Effector CD4-positive, alpha-beta T cell (primary cell): ENCODE measurements at places on chromosomes 5 and 9.

DNA sequence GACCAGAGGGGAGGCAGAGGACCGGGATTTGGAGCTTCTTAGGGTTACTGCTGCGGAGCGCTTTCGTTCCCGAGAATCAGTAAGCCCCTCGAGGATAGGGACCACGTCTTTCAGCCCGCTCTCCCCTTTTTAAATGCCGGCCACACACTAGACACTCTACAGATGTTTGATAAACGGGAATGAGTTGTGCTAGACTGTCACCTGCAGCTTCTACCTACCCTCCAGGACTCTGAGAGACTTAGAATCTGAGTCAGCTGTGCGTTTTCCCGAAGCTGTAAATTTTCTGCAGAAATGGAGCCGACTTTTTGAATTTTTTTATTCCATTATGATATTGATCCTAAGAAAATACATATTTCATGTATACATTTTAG, 670 bp downstream of the CCDC171 start:
- no peak for DNase-seq

DNA sequence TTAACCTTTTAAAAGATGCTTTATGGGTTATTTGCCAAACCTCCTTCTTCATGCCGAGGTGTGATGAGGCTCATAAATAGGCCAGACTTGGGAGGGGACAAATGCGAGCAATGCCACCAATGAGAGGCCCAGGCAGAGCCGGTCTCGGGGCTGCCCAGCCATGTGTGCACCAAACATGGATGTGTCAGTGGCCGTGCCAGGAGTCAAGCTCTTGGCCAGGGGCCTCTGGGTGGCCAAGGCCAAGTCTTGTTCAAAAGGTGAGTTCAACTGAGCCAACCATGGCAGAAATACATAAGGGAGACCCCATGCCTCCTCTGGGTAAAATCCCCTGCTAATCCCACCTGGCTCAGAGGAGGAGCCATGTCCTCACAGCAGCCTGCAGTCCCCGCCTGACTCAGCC, 10.9 kb upstream of the LCN15 start:
- no peak for DNase-seq

DNA sequence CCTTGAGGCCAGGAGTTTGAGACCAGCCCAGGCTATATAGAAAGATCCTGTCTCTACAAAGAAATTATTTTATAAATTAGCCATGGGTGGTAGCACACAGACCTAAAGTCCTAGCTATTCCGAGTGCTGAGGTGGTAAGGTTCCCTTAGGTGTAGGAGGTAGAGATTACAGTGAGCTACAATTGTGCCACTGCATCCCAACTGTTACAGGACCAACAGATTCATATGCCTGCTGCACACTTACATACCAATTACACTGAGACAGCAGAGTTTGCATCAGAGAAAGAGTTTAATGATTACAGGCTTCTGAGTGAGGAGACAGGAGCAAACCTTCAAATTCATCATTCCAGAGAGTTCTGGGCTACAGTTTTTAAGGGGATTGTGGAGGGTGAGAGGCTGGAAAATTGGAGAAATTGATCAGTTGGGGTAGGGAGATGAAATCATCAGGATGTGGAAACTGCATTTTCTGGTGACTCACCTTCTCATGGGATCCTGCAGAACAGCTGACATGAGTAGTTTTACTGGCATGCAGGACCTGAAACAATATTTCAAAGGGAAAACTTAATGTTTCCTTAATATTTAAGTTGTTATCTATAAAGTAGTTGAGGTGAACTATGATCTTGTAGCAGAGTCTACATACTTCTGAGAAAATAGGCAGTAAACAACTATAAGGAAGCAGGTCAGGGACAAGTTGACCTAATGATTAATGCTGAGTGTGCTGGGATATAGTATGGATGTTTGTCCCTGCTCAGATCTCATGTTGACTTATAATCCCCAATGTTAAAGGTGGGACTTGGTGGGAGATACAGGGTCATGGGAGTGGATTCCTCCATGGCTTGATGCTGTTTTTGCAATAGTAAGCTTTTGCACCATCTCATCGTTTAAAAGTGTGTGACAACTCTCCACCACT, 54.7 kb downstream of the ANXA2R start:
- no peak for DNase-seq

GRCh38 chr9:131138676-131139075, 13.3 kb downstream of the NUP214 start:
- no peak for DNase-seq

- DNase-seq, result no peak
These were observed 268.4 kb downstream of the FAM170A start for GRCh38 chr5:119897537-119898370.

DNA sequence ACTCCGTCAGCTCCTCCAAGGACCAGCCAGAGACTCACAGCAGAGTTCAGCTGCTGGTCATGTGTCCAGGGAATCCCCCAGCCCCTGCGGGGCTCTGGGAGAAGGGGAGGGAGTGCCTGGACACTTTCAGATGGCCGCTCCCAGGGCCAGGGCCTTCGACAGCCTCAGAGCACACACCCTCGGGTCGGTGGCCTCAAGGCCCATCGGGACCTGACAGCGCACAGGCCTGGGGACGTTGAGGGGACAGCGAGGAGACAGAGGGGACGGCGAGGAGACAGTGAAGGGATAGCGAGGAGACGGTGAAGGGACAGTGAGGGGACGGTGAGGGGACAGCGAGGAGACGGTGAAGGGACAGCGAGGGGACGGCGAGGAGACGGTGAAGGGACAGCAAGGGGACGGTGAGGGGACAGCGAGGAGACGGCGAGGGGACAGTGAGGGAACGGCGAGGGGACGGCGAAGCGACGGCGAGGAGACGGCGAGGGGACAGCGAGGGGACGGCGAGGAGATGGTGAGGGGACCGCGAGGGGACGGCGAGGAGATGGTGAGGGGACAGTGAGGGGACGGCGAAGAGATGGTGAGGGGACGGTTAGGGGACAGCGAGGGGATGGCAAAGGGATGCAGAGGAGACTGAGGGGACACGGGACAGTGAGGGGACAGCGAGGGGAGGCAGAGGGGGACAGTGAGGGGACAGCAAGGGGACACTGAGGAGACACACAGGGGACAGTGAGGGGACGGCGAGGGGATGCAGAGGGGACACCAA, 47.3 kb downstream of the SLC12A7 start:
- no peak for DNase-seq

GRCh38 chr5:134070725-134071613, 43.5 kb upstream of the TCF7 start:
- DNase-seq, result no peak

DNA sequence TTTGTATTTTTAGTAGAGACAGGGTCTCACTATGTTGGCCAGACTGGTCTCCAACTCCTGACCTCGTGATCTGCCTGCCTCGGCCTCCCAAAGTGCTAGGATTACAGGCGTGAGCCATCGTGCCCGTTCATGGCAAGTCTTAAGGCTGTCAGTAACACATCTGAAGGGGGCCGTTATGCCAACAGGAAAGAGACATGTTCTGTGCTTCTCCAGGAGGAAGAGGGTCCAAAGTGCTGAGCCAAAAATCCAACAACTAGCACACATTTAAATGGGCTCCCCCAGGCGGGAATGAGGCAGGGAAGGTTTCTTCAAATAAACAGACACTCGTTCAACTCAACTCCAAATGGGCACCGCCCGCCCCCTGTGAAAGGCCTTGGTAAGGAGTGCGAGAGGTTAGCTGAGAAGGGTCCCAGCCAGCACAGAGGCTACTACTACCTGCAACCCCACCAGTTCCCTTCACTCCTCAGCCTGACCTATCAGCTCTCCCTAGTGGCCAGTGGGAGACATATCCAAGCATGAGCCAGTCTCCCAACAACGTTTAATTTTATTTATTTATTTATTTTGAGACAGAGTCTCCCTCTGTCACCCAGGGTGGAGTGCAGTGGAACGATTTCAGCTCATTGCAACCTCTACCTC, 84.1 kb upstream of the DMRT1 start:
- no peak for DNase-seq

DNA sequence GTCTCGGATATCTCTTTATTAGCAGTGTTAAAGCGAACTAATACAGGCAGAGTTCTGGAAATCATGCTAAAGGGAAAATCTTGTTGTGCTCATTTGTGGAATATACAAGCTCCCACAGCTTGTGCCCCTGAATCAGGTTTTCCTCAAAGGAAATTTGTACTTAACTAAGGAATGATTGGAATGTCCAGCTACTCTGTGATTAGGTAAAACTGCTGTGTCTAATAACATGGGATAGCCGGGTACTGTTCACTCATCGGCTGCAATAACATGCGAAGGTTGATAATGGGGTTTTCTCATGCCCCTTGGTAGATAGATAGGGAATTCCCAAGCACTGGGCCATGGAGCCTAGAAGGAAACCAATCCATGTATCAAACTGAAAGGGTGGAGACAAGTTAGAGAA, 306.7 kb downstream of the NR2F1-AS1 start:
- no peak for DNase-seq

DNA sequence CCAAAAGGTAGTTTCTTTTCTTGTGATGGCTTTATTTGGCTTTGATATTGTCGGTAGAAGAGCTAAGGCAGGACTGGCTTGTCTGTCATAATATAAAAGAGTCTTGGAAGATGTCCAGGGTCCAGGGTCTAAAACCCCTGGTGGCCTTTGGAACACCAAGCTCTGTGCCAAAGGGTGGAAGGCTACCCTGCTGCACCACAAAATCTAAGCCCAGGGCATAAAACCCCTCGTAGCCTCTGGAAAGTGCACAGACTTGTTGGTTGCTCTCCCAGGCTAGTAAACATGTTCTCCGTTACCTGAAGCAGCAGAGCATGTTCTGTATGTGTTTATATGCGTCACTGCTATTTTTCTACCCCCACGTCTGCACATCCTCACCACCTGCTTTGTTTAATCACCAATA, 75.5 kb downstream of the OSTF1 start:
- no peak for DNase-seq

GRCh38 chr5:14209222-14209822, 66.2 kb downstream of the TRIO start:
- no peak for DNase-seq

DNA sequence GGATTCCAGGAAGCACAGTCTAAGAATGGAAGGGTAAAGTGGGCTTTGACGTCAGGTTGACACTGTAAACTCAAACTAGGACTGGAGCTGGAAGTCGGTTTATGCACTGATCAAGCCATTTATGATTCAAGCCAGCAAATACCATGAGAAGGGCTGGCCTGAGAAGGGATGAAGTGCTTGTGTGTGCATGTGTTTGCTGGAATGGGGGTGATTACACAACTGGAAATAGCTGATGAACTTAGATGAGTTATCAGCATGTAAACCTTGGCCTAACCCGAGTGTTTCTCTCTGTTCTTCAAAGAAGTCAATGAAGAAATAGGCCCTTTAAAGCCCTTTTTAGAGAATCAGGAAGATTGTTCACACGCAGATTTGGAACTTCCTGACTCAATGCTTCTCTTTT, 287.6 kb downstream of the RFX3 start:
- no peak for DNase-seq

DNA sequence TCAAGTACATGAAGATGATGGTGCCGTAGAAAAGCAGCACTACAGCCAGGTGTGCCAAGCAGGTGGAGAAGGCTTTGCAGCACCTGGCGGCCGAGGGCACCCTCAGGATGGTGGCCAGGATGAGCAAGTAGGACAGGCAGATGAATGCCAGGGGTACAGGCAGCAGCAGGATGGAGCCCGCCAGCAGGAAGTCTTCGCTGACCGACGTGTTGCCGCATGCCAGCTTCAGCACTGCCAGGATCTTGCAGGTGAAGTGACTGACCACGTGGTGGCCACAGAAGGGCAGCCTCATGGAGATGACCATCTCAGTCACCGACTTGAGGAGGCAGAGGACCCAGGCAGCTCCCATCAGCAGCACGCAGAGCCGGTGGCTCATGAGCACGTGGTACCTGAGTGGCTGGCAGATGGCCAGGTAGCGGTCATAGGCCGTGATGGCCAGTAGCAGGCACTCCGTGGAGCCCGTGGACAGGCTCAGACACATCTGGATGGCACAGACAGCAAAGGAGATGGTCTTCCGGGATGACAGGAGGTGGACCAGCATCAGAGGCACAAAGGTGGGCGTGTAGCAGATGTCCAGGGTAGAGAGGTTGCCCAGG, 482 bp downstream of the OR13J1 start:
- no peak for DNase-seq

DNA sequence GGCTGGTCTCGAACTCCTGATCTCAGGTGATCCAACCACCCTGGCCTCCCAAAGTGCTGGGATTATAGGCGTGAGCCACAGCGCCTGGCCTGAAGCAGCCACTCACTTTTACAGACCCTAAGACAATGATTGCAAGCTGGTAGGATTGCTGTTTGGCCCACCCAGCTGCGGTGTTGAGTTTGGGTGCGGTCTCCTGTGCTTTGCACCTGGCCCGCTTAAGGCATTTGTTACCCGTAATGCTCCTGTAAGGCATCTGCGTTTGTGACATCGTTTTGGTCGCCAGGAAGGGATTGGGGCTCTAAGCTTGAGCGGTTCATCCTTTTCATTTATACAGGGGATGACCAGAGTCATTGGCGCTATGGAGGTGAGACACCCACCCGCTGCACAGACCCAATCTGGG, 1.5 kb downstream of the CA9 start:
- no peak for DNase-seq

DNA sequence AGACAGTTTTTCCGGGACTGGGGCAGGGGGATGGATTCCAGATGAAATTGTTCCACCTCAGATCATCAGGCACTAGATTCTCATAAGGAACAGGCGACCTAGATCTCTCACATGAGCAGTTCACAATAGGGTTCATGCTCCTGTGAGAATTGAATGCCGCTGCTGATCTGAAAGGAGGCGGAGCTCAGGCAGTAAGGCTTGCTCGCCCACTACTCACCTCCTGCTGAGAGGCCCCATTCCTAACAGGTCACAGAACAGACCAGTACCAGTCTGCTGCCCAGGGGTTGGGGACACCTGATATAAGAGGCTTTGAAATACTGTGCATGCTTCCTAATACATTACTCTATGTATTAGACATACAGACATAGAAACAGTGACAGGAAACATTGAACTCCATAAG, 41.1 kb downstream of the PTPRD start:
- no peak for DNase-seq
